K562 (cell line): ENCODE measurements at places on chromosomes 4 and X.

- DNase-seq, result no peak
These were observed 33.4 kb downstream of the EGF start for GRCh38 chr4:109946120-109946519.

DNA sequence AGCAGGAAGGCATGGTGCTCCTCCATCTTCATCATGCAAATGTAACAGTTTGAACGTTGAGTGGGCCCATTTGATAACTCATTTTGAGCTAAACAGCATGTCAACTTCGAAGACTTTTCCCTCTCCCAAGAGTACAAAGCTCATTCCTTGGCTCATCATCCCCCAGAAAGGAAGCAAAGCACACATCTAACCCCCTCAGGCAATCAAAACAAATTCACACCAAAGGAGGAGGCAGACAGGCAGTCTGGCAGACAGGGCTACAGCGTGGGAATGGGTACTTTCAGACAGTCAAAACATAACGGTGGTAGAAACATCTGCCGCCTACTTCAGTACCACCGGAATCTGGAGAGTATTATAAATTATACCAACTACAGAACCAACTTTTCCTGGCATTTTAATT is 81.7 kb downstream of the PCDH19 start:
- no peak for DNase-seq

GRCh38 chr4:79334783-79335182 is 8.9 kb upstream of the NAA11 start:
- DNase-seq, result no peak

GRCh38 chr4:100742045-100742444 is 224.2 kb upstream of the EMCN start:
- DNase-seq, result peak; percentile 1

- DNase-seq, result no peak
These were observed 2057.3 kb downstream of the ARAP2 start for GRCh38 chr4:34187056-34187455.

- DNase-seq, result no peak
These were observed 91.7 kb downstream of the PHOX2B start for GRCh38 chr4:41656572-41657520.

DNA sequence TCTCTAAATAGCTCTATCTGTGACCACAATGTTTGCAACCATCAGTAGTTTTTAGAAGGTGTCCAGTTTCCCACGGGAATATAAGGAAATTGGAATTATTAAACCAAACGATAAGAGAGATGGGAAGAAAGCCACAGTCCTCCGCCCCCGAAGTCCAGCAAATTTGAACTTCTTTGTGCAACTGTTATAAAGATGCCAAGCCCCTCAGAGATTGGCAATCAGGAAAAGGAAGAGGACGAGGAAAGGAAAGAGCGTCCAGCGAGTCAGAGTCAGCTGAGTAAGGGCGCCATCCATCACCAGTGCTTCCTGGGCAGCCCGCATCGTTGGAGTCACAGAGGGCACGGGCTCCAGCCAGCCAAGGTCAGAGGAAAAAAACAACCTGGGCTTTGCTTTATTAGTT is 35.7 kb downstream of the LDB2 start:
- DNase-seq, result no peak

- no peak for DNase-seq
These were observed 65.0 kb downstream of the ZFYVE28 start for GRCh38 chr4:2353222-2354107.

DNA sequence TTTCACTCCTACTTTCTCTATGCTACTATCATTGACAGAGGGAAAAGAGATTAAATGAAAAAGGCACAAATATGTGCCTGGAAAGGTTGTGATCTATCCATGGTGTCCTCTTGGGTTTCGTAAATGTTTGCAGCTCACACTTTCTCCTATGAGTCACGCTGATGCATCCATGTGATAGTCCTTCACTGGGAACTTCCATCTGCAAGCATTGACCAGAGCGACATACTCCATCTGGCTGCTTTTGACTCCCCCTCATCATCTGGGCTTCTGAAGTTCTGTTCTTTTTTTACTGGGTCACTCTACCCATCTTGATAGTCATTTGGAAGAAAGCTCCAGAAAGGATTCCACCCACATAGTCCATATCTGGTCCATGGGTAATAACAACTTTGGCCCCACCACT is 84.7 kb upstream of the NDST3 start:
- DNase-seq, result no peak

DNA sequence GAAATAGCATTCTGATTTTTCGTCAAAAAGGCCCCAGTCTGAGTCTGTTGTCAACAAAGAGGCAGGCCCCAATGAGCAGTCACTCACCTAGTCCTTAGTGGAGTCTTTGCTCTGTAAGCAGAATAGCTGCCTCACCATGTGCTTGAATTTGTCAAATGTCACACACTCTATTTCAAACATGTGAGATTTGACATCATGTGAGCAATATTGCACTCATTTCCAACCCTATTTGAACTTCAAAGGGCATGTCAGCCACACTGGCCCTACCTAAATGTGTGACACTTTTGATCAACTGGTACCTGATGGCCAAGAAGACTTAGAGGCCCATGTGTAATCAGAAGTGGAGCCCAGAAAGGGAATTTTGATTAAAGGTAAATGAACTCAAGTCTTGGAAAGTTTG is 59.4 kb upstream of the PLAC1 start:
- DNase-seq, result no peak

GRCh38 chr4:113884655-113885054 is 94.8 kb downstream of the ARSJ start:
- no peak for DNase-seq

GRCh38 chr4:171342646-171343045 is 470.6 kb upstream of the GALNTL6 start:
- DNase-seq, result no peak

DNA sequence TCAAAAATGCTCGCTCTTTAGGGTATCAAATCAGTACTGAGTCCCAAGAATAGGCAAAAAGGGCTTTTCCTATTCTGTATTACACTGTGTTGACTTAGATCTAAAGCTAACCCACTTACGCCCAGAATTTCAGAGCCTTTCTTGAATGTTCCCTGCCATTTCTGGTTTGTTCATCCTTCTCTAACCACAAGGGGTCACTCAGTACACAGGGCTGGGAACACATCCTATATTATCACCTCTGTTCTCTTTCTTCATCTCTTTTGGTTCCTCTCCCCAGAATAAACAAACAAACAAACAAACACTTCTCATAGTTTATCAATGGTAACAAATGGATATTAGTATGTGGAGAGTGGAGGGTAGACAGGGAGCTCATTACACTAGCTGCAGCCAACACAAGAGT is 25.5 kb upstream of the MORC4 start:
- DNase-seq, result peak; percentile 19

- DNase-seq, result no peak
These were observed 14.7 kb upstream of the SEC24D start for GRCh38 chr4:118850488-118851173.

DNA sequence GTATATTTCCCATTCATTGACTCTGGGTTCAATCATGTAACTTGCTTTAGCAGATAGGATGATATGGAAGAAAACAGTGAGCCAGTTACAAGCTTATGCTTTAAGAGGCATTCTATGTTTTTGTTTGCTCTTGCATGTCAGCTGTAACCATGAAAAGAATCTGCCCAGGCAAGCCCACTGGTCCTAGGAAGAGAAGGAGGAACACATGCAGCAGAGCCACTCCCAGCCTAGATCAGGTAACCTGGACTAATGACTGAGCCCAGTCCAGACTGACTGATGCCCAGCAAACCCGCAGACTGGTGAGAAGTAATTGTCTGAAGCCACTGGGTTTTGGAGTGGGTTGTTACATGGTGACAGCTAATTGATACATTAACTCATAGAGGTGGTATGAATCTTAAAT is 167.9 kb downstream of the COL4A6 start:
- DNase-seq, result no peak

GRCh38 chrX:17433965-17434364 is 59.0 kb downstream of the NHS start:
- DNase-seq, result no peak

- DNase-seq, result peak; percentile 71
These were observed 367.6 kb downstream of the BCOR start for GRCh38 chrX:39729981-39730661.

GRCh38 chr4:9704551-9705332 is 76.7 kb upstream of the DRD5 start:
- DNase-seq, result no peak

DNA sequence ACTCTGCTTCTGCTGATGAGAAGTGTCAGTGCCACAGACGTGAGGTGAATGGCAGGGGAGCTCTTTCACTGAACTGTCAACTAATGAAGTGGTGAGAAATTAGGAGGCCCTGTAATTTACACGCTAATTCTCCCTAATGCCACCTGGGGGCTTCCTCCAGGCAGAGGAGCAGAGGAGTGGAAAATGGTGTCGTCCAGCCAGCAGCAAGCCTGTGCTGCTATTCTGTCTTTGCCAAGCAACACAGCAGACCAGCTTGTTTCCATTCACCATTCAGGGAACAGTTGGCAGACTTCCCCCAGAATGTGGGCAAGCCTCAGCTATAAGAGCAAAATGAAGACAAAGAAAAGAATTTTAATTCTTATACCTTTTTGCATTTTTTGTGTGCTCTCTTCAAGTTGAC is 245.2 kb upstream of the TET2 start:
- no peak for DNase-seq

GRCh38 chr4:183299464-183299863 is 20.6 kb downstream of the CLDN22 start:
- no peak for DNase-seq

DNA sequence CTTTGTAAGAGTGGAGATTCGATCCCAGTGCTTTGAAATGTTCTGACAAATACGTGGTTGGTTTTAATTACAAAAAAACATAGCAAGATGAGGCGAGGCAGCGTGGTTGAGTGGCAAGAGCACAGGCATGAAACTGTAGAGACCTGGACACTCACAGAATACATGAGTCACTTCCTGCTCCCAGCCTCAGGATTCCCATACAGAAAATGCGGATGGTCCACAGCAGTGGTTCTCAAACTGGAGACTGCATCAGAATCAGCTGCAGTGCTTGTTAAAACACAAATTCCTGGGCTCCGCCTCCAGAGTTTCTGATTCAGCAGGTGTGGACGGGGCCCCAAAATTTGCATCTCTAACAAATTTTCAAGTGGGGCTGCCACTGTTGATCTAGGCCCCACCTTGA is 10.1 kb downstream of the OTOP1 start:
- DNase-seq, result no peak

DNA sequence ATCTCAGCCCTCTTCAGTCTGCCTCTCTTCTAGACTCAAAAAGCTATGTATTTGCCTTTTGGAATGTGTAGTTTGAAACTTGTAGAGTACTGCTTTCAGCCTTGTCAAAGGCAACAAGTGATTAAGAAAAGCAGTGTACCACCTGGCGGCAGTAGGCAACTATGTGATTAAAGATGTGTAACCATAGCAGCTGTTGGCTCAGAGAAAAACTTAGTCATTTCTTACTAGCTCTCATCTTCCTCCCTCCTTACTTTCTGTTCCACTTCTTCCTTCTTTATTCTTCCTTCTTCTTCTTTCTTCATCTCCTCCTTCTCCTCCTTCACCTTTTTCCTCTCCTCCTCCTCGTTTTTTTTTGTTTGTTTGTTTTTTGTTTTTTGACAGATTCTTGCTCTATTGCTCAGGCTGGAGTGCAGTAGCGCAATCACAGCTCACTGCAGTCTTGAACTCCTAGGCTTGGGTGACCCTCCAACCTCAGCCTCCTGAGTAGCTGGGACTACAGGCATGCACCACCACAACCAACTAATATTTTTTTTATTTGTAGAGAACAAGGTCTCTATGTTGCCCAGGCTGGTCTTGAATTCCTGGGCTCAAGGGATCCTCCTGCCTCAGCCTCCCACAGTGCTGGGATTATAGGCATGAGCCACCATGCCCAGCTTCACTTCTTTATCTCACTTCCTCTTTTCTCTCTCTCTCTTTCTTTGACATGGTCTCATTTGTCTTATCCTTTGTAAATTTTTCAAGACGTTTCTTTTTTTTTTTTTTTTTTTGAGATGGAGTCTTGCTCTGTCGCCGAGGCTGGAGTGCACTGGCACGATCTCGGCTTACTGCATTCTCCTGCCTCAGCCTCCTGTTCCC is 32.6 kb downstream of the ABHD18 start:
- no peak for DNase-seq

DNA sequence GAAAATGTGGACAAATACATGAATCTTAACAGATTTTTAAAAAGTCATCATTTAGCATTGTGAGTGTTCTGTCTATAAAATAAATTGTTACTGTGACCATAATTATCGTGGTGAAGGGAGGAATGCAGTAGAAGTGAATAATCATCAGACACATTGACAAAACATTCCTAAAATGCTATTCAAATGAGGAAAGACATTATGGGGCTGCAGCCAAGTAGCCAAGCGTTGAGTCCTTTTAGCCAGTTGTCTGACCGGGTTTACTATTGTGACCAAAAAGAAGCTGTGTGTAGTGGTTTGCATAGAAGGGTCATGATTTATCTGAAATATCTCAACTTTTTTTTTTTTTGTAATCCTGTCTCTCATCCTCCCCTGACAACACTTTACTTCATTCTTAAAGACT is 19.5 kb downstream of the WWC2 start:
- DNase-seq, result no peak

DNA sequence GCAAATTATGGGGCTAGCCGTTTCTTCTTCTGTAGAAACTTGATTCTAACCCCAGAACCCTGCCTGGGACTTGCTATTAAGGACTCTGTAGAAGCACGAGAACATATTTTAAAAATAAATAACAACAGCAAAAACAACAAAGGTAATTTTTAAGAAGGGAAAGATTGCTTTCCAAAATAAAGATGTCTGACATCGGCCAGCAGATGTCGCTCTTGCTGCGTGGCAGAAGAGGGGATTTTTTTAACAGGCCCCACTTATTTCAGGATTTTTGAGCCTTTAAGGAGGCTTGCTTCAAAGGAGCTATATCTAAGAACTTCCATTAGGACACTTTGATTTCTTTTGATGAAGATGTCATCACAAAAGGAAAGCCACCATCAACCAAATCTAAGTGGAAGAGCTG is 62.8 kb upstream of the EGFL6 start:
- DNase-seq, result peak; percentile 60

GRCh38 chr4:123621072-123621705 is 224.6 kb downstream of the SPRY1 start:
- DNase-seq, result no peak

DNA sequence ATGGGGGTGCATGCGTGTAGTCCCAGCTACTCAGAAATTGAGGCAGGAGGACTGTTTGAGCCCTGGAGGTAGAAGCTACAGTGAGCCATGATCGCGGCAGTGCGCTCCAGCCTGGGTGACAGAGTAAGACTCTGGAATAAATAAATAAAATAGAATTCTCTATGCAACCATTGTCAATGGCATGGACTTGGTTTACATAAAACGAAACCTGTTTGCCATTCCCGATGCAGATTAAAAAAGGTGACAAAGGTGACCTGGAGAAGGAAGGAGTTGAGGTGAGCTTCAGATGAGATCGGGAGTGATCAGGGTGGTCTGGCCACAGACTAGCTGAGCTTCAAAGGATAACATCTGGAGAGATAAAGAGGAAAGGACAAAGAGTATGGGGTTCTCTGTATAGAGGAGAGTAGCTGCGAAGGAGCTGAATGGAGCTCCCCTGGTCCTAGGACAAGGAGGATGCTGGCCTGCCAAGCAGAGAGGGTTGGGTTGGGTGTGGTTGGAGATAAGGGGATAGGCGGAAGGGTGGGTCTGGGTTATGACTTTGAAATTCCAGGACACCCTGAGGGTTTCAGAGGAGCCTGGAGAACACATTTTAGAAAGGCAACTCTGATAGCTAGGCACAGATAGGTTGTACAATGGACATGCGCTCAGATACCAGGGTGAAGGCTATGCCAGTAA is 98.6 kb downstream of the RBM47 start:
- DNase-seq, result peak; percentile 47
